ENCODE measurements at places on chromosomes 16 and 17. TPM values are rescaled to one million over a fixed set of nuclear protein-coding genes. Genes with fewer than 3 reads are reported as not detected.

- DNase-seq = no peak
Observed at GRCh38 chr17:4179071-4179470, 36.1 kb downstream of the CYB5D2 start.

DNA sequence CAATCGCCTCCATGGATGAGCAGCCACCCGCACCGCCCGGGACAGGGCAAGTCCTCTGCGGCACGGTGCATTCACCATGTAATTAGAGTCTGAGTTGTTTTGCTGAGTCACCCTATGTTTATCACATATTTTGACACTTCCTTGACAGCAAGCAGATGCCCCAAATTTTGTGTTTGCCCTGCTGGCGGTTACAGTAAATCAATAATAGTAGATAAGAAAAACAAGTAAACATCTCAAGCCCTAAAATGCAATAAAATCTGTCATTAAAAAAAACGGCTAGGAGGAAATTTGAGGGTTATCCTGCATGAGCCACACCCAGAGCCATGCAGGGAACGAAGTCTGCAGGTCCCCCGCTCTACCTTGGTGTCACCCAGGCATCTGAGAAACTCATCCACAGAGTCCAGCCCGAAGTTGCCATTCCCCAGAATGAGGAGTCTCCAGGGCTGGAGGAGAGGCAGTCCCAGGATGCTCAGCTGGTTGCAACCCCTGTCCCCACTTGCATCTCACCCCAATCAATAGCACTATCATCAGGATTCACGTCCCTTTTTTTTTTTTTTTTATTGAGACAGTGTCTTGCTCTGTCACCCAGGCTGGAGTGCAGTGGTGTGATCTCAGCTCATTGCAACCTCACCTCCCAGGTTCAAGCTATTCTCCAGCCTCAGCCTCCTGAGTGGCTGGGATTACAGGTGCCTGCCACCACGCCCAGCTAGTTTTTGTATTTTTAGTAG is 16.5 kb upstream of the ST6GALNAC1 start:
- DNase-seq = no peak

GRCh38 chr16:66983033-66983432 is 5.4 kb upstream of the CES4A start:
- no peak for DNase-seq

DNA sequence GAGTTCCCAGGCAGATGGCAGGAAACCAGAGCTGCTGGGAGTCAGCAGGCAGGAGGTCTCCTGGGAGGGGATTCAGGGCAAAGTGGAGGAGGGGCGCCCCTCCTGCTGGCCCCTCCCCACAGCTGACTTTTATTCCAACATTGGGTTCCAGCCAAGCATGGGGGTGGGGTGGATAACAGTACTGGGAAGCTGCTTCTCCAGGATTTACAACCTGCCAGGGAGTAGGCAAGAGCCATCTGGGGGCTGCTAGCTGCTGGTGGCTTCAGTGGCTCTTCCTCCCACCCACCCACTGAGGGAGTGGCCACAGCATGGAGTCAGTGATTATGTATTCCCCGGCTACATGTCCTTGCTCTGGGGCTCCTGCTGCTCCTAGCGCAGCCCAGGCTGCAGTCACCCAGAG is 36.8 kb downstream of the TMEM132E start:
- no peak for DNase-seq

The MMP28 gene
- total RNA-seq = not detected

DNA sequence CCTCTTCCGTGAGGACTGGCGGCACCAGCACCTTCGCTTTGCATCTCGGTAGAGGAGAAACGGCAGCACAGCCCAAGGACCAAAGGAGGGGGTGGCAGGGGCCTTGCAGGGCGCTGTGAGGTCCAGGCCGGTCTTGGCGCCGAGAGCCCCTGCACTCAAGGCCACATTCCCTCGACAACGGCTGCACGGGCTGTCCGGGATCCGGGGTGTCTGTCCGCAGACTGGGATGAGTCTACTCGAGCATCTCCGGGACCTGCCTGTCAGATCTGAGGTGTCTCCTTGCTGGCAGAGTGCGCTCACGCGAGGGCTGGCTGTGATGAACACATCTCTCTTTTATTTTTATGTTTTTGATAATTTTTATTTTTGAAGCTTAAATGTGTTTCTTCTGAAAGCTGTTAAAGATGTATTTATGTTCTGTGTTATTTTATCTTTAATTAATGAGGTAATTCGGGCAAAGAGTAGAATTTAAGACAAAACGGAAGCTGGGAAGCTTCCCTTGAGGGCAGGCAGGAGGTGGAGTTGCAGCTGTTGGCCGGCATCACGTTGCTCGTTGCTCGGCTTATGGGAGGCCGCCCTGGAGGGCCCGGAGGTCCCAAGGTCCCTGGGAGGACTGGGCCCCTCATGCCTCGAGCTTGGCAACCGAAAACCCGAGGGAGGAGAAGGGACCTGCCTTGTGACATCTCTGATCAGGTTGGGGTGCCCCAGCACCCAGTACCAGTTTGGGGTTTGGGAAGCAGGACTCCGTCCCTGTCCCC is 4.3 kb downstream of the SOX8 start:
- no peak for DNase-seq

- no peak for DNase-seq
Observed at GRCh38 chr16:2819939-2820835, 3.1 kb downstream of the PRSS21 start.

GRCh38 chr17:79049821-79050220 is 24.8 kb upstream of the ENGASE start:
- DNase-seq = no peak

The CORO6 gene
- 3.1 TPM for total RNA-seq
